ENCODE measurements at places on chromosomes 2 and 18.

GRCh38 chr2:113200236-113200635 lies 26.5 kb downstream of the PSD4 start:
- no peak for DNase-seq

DNA sequence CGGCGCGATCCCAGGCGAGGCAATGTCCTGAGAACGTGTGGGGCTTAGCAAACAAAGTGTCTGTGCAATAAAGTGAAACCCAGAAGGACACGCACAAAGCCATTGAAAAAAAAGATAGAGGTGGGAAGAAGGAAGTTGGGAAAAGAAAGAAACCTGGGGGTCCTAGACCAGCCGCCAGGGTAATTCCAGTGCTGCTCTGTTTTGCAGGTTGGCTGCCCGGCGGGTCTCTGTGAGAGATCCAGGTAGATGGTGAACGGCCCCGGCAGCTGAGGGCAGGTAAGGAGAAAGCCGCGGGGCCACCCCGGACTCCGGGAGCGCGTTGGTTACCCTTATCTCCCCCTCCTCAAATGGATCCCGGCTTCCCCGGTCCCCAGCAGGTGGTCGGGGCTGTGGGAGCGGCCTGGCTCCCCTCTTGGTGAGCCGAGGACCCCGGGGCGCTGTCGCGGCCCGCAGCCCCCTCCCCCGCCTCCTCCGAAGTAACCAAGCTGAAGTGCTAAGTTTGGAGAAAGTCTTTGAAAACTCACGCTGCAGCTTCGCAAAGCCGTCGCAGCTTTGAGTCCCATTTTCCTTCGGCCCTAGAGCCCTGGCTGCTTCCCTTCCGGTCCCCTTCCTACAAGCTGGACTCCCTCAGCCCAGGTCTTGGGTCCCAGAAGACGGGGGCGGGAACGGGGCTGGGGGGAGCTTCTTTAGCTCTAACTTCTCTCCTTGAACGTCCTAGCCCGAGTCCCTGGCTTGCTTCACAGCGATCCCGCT lies 588 bp downstream of the OTX1 start:
- no peak for DNase-seq

- DNase-seq = no peak
These were observed 21.7 kb downstream of the INHBB start for GRCh38 chr2:120367649-120368048.

DNA sequence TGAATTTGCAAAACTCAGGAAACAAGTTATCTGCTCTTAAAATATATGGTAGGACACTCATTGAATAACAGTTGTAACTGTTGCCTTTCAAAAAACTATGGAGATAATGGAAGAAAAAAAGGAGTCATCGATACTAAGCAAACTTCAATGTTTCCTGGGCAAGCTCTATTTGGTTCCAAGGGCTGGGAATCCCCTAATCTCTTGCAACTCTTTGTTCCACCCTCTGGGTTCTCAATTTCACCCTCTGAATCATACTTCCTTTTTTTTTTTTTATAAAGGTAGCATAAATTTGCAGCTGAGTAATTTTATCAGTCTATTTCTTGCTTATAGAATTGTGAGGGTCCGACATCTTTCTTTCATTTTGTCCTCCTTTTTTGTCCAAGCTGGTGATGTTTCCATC lies 36.7 kb downstream of the SLC9A4 start:
- DNase-seq = no peak

DNA sequence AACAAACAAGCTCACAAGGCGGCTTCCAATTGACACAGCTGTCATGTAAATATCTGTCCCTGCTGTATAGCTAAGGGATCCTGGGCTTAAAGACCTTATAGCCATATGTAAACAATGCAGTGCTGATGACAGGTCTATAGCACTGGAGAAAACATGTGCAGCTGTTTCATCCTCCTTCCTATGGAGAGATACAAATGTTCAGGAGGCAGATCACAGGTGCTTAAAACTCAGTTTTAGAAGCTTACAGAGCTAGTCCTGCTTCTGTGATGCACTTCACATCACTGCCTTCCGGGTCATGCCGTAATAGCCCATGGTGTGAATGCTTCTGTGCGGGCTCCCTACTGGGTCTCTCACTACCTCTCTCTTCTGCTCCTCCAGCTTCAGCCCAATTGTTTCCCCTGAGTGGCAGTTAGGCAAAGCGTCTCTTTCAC lies 262.4 kb upstream of the CHST9 start:
- no peak for DNase-seq

- DNase-seq = no peak
These were observed 92.2 kb upstream of the ITGB6 start for GRCh38 chr2:160292225-160292624.

DNA sequence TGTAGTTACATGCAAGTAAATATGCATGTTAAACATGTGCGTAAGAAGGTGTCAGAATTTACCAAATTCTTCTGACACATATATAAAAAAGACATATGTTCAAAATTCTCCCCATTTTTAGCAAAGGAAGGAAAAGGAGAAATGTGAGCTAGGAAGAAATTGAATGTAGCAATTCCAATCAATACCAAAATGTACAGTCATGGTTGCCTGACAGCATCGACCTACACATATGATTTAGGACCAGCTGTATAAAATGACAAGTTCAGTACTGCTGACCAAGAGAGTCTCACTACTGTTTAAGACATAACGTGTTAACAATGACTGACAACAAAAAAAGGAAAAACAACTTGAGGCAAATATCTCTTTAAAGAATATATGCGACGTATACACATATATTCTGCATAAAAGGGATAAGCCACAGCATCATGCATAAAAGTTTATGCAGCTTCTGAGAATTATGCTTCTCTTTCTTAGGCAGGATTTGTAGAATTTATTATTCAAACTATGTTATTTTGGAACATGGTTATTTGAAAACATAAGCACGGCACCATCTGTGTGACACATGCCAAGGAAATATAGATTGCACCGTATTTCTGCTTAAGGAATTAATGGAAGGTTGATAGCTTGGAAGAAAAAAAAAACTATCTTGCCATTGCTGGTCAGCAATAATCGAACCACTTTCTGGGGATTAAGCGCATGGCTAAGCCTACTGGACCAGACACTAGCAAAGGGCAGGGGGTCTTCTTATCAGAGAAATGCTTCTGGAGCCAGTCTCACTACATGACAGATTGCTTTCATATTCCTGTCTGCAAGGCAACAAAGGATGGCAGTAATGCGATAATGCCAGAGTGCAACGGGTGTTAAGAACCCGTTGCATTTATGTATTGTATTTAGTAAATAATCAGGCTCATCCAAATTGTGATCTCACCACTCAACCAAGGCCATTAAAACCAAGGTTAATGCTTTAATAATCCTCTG lies 154.0 kb downstream of the WDPCP start:
- DNase-seq = no peak

DNA sequence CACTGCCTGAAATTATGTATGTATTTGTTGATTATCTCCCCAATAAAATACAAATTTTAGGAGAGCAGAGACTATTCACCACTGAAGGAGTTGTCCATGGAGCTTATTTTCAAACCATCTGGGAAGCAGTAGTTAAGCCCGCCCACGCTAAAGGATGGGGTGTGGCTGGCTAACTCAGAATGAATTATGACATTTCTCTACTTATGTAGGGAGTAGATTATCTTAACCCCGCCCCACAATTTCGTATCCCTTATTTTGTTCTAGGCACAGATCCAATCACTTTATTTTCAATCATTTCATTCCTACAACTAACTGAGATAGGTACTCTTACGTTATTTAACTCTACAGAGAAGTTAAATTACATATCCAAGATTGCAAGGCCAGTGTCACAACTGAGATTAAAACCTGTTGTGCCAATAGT lies 1.4 kb upstream of the LAPTM4A start:
- DNase-seq = no peak

GRCh38 chr18:38494065-38494464 lies 928.5 kb upstream of the CELF4 start:
- no peak for DNase-seq

- DNase-seq = no peak
These were observed 436.9 kb downstream of the SLC4A3 start for GRCh38 chr2:220064111-220065030.

DNA sequence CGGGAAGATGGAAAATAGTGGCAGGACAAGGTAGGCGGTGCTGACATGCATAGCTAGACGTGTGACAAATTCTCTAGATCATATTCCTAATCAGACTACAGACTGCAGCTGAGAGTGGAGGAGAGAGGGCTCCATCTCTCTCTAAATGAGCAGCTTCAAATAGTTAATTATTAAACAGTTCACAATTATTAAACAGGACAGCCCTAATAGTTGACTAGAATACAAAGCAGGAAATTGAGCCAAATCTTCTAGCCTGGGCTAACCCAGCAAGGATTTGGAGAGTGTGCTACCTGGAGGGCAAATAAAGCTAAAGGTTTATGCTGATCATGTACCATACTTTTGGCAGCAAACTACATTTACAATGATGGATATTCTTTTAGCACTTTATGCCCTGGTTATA lies 54.4 kb upstream of the CWC22 start:
- DNase-seq = no peak

DNA sequence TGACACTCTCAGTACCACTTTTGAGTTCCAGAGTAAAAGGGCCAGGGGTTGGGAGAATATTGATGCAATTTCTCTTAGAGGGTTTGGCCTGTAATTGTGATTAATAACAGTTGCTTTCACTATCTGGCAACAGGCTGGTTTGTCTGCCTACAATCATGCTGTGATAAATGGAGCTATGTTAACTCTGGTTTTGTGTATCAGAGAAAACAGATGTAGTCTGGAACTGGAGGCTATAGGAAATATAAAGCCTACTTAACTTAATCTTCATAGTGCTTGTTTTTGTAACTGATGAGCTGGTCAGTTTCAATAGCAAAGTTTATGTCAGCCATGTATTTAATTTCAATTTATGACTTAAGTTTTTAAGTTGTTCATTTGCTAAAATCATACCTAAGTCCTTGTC lies 138.0 kb downstream of the AGPS start:
- no peak for DNase-seq

- DNase-seq = no peak
These were observed at the start of gene SULT1C2 for GRCh38 chr2:108288534-108289106. SULT1C2 (plus strand) TSS chr2:108288895; CDS start chr2:108293668, 4,773 bp downstream.

DNA sequence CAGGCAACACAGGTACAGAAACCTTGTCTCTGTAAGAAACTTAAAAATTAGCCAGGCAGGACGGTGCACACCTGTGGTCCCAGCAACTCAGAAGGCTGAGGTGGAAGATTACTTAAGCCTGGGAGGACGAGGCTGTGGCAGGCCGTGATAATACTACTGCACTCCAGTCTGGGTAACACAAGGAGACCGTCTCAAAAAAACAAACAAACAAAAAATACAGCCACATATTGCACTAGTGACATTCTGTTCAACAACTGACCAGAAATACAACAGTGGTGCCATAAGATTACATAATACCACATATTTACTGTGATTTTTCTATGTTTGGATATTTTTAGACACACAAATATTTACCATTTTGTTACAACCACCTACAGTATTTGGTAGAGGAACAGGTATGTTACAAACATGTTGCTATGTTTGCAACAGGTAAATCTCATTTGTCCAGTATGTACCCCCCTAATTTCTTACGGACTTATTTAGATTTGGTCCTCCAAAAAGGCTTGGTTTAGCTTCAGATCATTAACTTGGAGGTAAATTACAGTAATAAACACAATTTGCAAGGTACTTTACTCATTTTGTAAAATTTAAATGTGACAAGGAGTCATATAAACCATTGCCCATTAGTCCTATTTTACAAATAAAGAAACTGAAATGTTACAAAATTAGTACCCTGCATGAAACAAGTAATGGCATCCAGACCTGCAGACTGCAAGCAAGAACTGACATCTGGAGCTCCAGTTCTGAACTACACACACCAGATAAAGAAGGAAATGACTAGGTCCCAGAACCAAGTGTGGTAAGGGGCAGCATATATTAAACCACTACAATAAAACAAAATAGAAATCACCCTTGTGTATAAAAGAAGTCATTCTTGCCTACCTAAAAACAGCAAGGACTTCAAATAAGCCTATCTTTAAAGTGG lies 36.8 kb downstream of the TRIP12 start:
- no peak for DNase-seq

DNA sequence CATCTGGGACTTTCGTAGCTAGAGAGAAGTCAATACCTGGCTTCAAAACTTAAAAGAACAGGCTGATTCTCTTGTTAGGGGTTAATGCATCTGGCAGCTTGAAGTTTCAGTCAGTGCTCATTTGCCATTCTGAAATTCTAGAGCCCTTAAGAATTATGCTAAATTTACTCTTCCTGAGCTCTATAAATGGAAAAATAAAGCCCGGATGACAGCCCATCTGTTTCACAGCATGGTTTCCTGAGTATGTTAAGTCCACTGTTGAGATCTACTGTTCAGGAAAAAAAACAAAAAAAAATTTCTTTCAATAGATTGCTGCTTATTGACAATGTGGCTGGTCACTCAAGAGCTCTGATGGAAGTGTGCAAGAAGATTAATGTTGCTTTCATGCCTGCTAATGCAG lies 101.3 kb upstream of the RPE start:
- DNase-seq = no peak

DNA sequence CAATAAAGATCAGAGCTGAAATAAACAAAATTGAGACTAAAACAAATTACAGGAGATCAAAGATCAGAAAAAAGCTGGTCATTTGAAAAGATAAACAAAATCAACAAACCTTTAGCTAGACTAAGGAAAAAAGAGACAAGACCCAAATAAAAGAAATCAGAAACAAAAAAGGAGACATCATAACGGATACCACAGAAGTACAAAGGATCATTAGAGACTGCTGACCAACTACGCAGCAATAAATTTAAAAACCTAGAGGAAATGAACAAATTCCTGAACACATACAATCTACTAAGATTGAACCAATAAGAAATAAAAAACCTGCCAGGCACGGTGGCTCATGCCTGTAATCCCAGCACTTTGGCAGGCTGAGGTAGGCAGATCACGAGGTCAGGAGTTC lies 33.7 kb downstream of the USP34 start:
- DNase-seq = no peak
